ENCODE measurements at places on chromosomes 11 and 22.

- no peak for DNase-seq
Observed at GRCh38 chr11:19524171-19524671, 188.4 kb upstream of the NAV2 start.

- no peak for DNase-seq
Observed at GRCh38 chr11:13262096-13262495, 15.5 kb upstream of the BMAL1 start.

- DNase-seq, result peak; percentile 88
Observed at GRCh38 chr11:19258641-19259230, 18.0 kb upstream of the E2F8 start.

DNA sequence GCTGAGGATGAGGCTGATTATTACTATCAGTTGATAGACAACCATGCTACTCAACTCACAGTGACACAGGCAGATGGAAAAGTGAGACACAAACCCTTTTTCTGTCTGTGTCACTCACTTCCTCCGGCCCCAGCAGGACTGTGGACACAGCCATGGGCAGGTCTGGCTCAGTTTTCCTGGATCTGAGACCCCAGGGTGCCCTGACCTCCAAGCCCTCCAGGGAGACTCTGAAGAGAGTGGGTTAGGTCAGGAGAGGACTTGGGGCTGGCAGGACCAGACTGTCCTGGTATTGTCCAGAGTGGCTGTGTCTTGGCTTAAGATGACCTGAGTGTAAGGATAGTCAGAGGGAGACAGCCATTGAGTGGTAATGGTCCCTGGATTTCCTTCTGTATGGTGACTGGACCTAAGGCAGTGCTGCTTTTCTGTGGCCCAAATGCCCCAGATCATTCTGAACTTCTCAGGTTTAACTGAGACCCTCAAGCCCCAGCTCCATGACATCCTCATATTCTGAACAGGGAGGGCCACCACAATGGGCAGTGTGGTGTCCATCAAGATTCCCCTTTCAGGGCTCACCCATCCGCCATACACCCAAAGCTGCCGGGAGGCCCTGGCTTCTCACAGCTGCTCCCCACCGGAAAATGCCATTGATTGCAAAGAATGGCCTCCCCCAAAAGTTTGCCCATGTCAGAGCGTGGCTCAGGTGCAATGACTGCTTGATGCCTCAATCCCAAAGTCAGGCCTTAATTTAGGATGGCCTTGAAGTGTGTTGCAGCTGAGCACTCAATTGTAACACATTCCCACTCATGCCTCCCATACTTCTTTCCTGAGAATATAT is 36.2 kb upstream of the PRAME start:
- DNase-seq, result no peak

DNA sequence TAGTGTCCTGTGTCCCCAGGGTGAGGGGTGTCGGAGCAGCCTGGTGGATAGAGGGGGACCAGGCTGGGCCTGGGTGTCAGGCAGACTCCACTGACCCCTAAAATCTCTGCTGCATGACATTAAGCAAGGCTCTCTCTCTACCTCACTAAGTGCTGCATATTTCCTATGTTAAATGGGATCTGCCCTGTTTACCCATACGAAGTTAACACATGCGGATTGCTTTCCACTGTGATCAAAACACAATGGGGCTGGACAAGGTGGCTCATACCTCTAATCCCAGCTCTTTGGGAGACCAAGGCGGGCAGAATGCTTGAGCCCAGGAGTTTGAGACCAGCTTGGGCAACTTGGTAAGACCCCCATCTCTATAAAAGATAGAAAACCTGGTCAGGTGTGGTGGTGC is 426.2 kb downstream of the MIAT start:
- DNase-seq, result no peak

DNA sequence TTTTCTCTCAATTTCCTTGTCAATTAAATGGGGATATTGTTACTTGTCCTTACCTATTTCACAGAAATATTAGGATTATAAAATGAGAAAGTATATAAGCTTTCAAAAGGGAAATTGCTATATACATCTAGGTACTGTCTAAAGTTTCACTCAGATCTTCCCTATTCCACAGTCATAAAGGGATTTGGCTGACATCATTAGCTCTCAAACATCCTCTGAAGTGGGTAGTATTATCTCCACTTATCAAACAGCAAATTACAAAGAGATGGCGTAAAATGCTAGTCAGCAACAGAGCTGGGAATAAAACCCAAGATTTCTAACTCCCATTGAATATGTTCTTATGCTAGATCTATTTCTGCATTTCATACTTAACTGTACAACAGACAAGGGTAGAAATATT is 50.9 kb downstream of the SLC25A17 start:
- DNase-seq, result no peak

GRCh38 chr11:76252631-76253070 is 46.3 kb upstream of the WNT11 start:
- DNase-seq, result no peak

DNA sequence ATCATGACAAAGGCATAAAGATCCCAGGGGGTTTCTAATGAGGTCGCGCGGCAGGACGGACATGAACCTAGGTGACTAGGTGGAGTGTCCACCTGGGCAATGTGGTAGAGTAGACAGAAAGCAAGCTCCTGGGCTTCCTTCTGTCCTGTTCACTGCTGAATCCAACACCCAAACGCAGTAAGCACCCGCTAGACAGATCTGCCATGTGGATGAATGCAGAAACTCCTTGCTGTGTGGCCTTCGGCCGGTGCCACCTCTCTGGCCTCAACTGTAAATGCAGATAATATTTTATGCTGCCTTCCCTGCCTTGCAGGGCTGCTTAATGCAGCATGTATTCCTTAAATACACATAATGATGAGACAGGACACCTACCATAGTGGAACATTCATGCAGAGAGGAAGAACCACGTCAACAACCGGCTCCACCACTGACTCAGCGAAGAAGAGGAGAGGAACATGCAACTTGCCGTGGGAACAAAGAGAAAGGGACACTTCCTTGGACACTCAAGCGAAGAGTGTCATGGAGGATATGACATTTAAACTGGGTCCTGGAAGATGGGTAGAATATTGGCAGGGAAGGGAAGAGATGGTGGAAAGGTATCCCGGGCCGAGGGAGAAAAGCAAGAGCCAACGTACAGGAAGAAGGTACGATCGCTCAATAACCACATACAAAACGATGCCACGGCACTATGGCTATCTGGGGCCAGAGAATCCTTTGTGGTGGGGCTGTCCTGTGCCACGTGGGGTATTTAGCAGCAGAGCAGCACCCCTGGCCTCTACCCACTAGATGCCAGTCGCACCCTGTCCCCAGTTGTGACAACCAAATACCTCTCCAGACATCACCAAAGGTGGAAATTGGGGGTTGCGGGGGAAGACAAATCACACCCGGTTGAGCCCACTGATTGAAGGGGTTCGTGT is 30.8 kb downstream of the MYH9 start:
- no peak for DNase-seq

DNA sequence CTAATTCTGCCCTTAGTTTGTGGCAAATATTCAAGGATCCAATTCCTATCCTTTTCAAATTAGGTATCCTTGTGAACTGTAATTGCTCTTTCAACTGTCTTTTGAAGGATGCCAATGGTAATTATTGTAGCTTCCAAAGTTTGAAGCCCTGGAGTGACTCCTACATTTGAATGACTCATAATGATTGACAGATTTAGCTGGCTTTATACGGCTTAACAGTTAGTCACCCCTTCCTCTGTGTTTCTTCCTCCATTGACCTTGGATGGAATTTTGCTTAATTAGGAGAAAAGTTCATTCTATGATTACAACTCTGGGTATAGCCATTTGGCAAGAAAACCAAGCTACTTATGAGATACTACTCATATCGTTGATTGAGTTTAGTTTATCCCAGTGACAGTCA is 639.3 kb upstream of the KIRREL3 start:
- peak; percentile 73 for DNase-seq

GRCh38 chr11:99534812-99535211 is 514.1 kb downstream of the CNTN5 start:
- DNase-seq, result no peak

Data from kidney tubule cell (primary cell).